ENCODE measurements at places on chromosomes 1 and 21.

- no peak for DNase-seq
These were observed 756.4 kb downstream of the KCNT2 start for GRCh38 chr1:195851804-195852203.

DNA sequence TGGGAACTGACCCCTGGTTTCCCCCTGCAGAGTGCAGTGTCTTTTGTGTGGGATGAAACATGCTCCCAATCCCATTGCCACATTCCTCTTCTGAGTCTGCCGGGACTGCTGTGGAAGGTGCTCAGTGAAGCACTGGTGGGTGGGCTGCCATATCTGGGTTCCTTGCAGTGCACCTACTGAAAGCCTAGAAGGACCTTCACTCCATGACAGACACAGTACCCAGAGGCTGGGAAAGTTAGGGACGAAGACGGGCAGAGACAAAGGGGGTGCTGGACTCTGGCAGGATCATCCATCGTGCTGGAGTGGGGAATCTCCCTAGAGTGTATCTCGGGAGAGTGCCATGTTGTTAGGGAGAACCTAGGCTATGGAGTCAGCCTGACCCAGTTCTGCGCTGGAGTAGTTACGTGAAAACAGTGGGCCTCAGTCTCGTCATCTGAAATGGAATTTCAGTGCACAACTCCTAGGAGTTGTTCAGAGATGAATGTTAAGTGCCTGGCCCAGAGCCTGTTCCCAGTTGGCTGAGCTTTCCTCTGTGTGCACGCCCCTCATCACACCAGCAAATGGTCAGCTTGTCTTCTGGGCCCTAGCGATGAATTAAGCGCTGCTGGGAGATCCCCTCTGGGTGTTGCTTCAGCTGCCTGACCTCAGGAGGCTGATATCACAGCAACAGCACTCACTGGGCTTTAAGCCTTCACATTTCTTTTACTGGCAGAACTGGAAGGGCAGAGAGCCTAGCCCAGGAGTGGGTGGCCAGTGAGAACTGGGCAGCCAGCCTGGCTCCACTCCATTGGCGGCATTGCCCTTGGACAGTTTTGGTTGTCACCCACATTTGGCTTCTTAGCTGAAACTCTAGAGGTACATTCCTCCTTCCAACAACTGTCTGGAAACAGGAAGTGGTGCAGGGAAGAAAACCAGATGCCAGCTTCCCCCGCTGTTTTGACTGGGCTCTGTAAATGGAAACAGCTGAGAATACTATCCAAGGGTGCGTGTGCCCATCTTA lies 479.8 kb upstream of the VAMP3 start:
- no peak for DNase-seq

DNA sequence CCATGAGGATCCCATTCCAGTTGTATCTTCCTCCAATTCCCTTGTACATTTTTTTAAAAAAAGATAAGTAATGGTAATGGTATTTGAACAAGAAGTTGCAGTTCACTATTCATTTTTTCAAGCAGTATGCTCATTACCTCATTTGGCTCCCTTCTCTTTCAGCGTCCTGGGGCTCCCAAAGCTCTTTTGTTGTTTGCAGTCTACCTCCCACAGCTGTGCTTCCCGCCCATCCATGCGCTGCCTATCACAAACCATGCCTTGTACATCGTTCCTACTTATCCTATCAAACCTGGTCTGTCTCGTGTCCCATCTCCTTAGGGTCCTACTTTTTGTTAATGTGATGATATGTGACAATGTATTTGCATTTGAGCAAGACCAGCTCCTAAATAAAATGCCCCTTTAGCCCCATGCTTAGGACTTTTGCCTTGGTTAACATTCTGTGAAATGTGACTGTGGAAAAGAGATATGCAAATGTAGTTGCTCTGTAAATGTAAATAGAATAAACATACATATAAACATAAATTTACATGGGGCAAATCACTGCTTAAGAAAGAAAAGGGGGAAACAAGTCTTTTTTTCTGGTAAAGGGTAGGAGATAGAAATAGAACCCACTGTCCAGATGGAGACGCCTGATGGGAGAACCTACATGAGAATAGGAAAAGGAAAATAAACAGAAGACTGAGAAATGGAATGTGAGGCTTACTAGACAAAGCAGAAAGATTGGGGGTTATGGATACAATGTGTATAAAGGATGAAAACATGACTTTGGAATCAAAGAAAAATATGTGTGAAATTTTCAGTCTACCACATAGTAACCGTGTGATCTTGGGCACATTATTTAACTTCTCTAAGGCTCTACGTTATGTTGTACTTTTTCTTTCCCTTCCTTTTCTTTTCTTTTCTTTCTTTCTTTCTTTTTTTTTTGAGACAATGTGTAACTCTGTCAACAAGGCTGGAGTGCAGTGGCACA lies 59.8 kb upstream of the PLXNA2 start:
- DNase-seq = no peak

DNA sequence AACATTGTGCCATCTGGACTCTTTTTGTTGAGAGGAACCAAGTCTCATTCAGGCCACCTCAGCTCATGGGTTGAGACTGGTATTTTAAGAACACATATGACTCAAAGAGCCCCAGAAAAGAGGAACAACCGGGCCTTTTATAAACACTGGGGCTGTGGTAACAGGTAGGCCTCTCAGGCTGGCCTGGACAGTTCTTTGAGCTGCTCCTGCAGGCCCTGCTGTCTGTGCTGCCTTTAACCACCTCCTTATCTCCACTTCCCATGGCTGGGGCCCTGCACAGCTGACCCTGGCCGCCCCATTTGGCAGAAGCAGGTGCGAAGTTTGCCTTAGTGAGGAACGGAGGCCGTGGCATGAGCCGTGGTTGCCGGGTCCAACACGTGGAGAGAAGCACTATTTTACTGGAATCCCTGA lies 163.3 kb downstream of the RHOU start:
- no peak for DNase-seq

DNA sequence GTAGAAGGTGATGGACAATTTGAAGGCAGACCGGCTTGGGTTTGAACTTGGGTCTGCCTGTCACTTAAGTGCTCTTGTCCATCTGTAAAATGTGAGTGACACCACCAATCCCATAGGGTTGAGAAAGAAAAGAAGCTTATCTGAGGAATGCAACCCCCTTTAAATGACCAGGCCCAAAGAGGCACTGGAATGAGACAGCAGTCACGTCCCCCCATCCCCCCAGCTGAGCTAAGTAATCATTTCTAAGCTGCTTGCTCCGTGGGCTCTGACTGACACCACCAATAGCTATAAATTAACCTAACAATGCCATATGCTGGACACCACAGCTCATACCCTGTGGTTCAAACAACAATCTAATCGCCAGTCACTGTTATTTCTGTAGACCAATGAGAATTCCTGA lies 15.1 kb downstream of the LCA5L start:
- DNase-seq = no peak

GRCh38 chr1:221344693-221345092 lies 397.2 kb downstream of the DUSP10 start:
- DNase-seq = no peak

DNA sequence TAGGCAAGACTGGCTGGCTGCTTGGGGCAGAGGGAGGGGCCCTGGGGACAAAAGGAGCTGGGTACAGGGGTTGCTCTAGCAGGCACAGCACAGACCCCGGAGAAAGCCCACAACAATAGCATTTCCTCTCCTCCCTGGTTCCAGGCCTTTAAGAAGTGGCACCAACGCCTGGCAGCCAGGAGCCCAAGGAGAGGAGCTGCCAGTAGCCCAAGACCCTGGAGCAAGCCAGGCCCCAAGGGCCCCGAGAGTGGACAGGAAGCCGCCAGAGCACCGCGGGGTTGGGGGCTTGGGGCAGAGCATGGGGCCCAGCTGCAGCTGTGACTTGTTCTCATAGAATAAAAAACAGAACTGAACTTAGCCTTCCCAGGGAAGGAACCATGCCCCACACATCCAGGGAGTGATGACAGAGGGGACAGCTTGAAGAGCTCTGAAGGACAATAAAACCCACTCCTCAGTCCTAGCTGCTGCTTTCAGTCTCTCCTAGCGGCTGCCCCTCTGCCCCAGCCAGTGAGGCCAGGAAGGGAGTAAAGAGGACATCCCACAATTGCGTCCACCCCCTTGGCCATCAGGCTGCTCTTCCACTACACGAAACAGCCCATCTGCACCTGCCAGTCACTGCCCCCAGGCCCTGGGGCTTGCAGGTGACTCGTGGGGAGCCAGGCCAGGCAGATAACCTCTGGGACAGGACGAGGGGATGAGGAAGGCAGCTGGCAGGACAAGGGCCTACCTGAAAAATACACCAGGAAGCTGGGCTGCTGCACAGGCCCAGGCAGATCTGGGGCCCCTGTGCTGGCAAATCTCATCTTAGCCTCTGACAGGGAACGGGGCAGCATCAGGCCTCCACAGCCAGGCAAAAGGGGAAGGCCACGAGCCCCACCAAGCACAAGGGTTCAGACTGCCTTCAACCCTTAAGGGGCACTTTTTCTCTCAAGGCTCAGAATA lies 16.4 kb downstream of the MTHFR start:
- no peak for DNase-seq

GRCh38 chr1:18705811-18706210 lies 75.2 kb downstream of the PAX7 start:
- no peak for DNase-seq

DNA sequence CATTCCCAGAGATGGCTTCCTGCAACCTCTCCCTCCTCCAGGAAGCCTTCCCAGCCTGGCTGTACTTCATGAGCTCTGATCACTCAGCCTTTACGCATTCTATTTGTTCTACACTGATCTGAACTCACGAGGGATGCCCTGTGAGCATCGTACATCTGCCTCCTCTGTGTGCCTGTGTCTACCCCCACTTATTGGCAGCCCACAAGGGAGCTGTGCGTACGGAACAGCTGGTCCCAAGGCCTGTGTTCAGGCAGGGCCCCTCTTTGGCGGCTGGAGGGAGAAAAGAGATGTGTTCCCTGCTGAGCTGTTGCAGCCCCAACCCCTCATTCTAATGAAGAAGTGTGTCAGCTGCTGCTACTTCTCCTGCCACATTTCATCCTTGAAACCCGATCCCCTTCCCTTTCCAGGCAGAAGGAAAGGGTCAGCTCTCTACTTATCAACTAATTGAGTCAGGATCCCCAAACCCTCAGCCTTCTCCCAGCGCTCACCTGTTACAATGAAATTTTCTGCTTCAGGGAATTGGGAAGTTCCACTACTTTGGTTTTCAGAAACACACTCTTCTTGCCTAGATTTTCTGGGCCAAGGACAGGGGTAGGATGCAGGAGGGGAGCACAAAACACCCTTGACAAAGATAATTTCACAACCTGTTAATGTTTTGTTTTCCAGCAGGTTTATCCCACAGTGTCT lies 3.2 kb downstream of the INKA2 start:
- DNase-seq = no peak

DNA sequence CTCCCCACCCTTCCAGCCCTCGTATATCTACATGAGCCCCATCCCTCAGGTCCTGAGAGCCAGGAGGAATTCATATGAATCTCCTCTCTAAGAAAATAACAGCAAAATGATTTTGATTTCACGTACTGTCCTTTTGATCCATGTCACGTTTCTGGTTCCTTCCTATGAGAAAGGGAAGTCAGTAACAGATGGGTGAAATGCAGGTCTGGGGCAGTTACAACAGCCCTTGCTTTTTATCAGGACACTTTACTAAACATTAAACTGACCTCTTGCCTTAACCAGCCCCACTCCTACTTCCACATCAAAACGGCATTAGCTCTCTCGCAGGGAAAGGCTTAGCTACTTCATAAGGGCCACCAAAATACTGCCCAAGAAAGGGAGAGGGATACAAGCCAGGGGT lies 59.0 kb downstream of the SPATA46 start:
- no peak for DNase-seq

DNA sequence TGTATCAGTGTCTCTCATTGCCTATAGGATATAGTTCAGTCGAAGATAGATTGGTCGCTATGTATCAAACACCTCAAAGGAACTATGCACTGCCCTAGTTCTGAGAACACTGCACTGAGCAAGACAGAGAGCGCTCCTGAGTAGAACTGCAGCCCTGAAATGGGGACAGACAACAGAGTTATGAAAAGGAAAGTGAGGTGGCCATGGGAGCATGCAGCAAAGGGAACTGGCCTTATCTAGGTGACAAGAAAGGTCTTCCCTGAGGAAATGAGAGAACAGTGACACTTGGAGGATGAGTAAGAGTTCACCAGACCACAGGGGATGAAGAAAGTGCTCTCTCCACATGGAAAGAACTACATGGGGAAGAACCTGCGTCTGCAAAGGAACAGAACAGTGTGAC lies 7.5 kb upstream of the G0S2 start:
- no peak for DNase-seq

GRCh38 chr1:29603622-29604021 lies 367.3 kb downstream of the PTPRU start:
- DNase-seq = no peak

DNA sequence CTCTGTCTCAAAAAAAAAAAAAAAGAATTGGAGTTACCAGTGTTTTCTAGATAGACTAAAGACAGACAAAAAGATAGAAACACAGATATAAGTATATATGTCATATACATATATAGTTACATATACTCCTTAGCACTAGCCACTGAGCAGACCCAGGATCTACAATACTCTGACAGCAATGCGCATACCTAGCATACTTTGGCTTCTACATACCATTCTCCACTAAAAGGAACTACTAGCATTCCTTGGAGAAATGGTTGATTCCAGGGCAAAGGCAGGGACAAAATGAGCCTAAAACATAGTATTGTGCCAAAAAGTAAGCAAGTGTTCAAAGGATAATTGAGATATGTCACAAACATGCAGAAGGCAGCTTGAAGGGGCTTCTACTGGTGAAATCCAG lies 22.7 kb downstream of the SYNJ1 start:
- no peak for DNase-seq

GRCh38 chr1:211704543-211704942 lies 29.1 kb upstream of the NEK2 start:
- DNase-seq = no peak

GRCh38 chr1:33721301-33721815 lies 142.5 kb upstream of the HMGB4 start:
- DNase-seq = no peak

- DNase-seq = no peak
These were observed 14.2 kb upstream of the ECE1 start for GRCh38 chr1:21304488-21304887.

- DNase-seq = no peak
These were observed 32.8 kb upstream of the EPS15 start for GRCh38 chr1:51551848-51552296.

GRCh38 chr1:12629985-12630760 lies 12.2 kb upstream of the DHRS3 start:
- DNase-seq = no peak

DNA sequence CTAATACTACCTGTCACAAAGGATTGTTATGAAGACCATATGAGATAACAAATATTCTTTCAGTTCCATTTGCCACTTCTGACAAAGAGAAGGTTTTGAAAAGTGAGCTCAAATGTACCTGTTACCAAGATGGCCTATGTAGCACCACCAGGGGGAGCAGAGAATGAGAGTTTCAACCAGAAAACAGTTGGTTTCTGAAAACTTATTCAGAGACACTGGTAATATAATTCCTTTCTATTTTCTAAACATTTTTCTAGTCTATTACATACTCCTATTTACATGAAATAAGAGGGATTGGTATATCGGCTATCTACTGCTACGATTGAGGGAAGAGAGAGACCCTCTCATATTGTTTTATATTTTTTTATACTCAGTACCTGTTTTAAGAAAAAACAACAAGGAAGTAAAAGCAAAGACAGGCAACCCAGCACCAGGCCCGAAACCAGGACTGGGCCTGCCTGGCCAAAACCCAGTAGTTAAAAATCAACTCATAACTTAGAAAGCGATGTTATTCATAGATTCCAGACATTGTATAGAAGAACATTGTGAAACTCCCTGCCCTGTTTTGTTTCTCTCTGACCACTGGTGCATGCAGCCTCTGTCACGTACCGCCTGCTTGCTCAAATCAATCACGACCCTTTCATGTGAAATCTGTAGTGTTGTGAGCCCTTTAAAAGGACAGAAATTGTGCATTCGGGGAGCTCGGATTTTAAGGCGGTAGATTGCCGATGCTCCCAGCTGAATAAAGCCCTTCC lies 48.3 kb downstream of the IL23R start:
- DNase-seq = no peak

GRCh38 chr1:3639397-3639911 lies 10.4 kb downstream of the WRAP73 start:
- DNase-seq = no peak

Measured in hematopoietic multipotent progenitor cell treated with erythropoietin and hydrocortisone succinate and interleukin-3 and kit ligand, for 15 days (in vitro differentiated cells).